HEK293T (cell line): ENCODE measurements at places on chromosomes 1 and 21.

- no peak for DNase-seq
Measured at GRCh38 chr1:81183051-81183450, 617.7 kb upstream of the ADGRL2 start.

DNA sequence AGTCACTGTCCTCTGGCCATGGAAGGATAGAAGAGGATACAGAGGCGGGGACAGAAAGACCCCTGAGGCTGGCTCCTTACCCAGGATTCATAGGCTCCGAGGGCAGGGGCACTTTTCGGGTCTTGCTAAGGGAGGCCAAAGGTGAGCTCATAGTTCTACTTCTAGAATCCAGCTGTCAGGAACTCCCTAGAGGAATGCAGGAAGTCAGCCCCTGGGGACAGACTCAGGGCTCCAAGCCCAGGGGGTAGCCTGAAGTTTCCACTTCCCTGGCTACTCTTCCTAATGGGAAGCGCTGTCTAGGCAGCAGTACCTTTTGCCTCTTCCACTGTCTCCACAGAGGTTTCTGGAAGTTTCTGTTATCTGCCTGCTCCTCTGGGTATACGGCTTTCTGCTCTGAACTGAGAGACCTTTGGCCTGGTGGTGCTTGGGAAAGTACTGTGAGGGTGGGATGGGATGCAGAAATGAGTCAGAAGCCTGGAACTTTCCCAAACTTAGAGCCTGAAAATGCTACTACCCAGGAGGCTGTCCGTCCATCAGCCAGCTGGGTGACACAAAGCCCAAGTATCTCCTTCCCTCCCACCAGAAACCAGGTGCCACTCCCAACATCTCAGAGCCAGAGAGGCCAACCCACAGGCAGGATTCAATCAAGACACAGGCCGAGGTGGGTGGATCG is 3.6 kb downstream of the UBXN11 start:
- no peak for DNase-seq

- DNase-seq = no peak
Measured at GRCh38 chr1:155131285-155131684, 3.6 kb downstream of the EFNA1 start.

DNA sequence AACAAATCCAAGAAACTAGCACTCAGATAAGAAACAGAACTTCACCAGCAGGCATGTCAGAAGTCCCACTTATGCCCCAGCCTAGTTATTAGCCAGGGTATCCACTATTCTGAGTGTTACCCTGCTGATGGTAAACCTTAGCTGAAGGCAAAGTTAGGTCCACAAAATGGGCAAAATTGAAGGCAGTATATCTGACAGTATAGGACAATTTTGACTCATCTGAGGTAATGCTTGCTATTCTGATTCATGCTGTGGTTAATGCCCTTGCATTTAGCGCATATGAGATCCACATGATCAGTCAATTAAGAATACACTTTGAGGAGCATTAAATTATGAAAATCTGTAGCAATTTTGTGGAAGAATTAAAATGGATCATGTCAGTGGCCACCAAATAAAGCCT is 15.1 kb downstream of the IFI44 start:
- DNase-seq = no peak

- DNase-seq = no peak
Measured at GRCh38 chr1:171877701-171878100, 36.4 kb downstream of the DNM3 start.

- no peak for DNase-seq
Measured at GRCh38 chr1:31460027-31460426, 47.0 kb downstream of the SERINC2 start.

- no peak for DNase-seq
Measured at GRCh38 chr1:227903061-227903521, 44.6 kb downstream of the WNT9A start.

DNA sequence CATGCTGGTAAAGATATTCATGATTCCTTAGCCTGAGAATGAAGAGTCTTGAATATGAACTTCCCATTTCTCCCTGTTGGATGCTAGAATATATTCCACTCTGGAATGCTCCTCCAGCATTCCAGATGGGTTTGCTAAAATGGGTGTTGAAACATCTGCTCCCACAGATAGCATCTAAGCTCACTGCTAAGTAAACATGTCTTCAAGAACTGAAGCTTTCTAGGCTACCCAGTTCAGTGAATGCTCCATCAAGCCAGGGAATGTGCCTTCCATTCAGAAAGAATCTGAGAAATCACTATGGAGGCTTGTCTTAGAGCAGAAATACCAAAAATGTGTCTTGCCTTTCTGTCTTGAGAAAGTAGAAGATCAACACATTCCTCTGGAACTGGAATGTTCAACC is 81.1 kb downstream of the TNFSF18 start:
- no peak for DNase-seq

DNA sequence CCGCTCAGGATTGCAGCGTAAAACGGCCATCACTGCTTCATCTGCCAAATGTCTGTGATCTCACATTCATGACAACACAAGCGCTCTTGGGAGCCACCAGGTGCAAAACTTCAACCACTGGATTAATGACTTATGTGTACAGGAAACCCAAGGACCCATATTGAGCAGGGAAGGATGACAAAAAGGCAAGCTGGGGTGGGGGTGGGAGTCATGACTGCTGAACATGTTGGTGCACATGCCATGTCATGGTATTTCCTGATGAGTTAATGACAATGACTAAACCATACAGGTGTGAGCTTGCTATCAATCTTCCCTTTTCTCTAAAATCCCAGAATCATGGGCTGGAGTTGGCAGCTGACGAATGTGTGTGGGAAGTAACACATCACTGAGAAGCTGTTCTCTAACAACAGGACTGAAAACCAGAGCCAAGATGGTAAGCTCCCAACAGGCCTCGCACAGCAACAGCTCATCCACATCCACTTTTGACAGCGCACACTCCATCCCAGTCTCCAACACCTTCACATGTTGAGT is 3.1 kb upstream of the SH2D5 start:
- DNase-seq = no peak

DNA sequence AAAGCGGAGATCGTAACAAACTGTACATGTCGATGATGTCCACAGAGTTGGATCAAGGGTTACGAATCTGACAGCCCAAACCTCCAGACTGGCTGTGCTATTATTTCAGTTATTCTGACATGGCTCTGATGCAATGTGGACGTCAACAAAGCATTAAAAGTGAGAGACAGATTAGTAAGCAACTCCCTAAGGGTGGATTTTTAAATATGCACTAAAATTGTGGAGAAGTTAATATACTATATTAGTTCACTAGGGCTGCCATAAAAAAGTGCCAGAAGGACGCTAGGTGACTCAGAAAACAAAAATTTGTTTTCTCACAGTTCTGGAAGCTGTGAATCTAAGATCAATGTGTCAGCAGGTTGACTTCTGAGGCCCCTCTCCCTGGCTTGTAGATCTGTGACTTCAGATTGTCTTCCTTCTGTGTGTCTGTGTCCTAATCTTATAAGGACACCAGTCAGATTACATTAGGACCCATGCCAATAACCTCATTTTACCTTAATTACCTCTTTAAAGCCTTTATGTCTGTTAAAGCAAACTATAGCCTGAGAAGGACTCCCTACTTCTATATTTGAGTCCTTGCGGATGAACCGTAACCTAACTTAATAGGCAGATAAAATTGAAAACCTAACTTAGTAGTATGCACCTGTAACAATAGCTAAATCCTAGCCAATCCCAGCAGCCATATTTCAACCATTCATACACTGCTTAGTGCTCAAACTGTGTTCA is 66.0 kb upstream of the BACH1 start:
- no peak for DNase-seq

DNA sequence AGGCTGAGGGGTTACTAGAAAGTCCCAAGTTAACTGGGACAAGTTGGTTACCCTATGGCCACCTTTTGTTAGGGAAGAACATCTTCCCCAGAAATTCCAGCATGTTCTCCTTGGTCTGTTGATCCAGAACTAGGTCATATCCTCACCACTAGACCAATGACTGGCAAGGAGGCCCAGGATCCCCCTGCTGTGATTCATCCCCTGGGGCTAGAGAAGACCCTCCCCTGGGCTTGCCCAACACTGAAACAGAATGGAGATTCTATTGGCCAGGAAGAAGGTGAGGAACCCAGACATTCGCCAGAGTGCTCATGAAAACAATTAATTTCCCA is 90.1 kb upstream of the SIM2 start:
- DNase-seq = no peak

DNA sequence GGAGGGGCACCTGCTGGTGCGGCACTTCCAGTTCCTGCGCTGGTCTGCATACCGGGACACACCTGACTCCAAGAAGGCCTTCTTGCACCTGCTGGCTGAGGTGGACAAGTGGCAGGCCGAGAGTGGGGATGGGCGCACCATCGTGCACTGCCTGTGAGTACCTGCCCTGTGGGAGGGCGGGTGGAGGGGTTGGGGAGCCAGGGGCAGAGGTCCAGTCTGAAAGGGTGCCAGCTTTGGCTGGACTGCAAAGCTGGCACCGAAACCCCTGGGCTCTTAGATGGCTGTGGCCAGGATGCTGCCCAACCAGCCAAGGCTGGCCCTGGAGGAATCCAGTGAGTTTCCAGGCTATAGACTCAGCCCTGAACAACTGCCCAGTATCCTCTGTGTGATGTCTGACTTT is 87.3 kb downstream of the PTPRU start:
- DNase-seq = no peak
